ENCODE measurements at places on chromosomes 6 and 20.
A peak's percentile ranks its signal among the peaks of the same experiment; 100 is the strongest.

- DNase-seq: no peak
These were observed 747.1 kb upstream of the ADGRB3 start for GRCh38 chr6:67887747-67888545.

DNA sequence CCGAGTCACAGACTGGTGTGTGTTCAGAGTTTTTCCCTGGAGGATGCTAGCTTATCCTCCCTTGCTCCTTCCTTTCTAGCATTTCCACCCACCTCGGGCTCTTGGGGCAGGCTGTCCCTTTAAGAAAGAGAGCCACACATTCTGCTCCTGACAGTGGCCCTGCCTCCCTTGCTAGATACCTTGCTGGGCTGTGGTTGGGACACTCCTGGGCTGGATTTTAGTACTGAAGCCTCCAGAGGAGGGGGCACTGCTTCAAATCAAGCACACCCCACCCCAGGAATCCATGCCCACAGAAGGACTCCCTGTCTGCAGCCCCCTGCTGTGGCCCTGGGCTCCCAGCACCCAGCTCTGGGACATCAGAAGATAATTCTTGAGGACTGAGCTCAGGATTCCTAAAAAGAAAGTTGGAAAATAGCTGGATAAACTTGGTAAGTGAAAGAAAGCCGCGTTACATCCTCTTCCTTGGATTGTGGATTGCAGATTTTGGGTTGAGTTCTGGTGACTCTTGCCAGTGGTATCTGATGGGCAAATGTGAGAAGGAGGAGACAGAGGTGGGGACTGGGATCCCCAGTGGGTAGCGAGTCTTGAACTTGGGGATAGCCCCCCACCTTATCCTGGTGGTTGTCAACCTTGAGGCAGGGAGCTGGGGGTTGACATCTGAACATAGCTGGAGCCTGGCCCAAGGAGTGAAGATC, 29.0 kb downstream of the DAAM2 start:
- no peak for DNase-seq

DNA sequence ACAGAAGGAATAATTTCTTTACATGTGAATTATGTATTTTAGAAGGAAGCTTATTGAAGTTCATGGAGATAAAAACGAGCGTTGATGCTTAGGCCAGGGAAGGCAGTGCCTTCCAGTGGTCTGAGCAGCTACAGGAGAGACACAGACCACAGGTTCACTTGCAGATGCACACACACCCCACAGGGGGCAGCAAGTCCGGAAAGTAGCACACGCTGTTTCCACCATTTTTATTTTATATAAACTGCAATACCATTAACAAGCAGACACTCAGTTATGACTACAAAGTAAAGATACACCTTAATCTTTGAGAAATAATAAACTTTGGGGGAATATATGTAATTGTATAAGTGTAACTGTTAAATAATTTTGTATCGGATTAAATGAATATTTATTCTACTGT, 13.5 kb upstream of the DACT2 start:
- DNase-seq: no peak

DNA sequence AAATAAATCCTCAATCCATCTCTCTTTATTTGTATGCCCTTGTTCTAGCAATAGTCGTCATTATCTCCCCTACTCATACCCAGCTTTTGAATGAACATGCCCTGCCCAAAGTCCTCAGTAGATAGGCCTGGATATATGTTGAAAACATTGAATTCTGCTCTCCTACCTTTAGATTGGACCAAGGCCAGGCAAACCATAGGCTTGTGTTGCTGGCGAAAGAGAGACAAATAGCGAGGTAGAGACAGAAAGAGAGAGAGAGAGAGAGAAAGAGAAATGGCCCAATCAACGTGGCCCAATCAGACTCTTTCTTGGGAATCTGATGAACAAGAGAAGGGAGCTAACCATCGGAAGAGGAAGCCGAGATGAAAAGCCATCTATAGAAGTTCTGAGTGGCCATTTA, 45.2 kb downstream of the NEDD9 start:
- no peak for DNase-seq

- no peak for DNase-seq
These were observed 80.8 kb upstream of the PHACTR1 start for GRCh38 chr6:12635813-12636212.

- DNase-seq: peak; percentile 73
These were observed 88.0 kb downstream of the FAM217A start for GRCh38 chr6:3990692-3991491.

GRCh38 chr6:81838724-81839426, 86.4 kb upstream of the TENT5A start:
- no peak for DNase-seq

GRCh38 chr20:4041748-4042411, 26.5 kb upstream of the RNF24 start:
- DNase-seq: no peak

- DNase-seq: no peak
These were observed 325.4 kb upstream of the PRDM1 start for GRCh38 chr6:105760746-105761145.

- peak; percentile 42 for DNase-seq
These were observed 6.2 kb downstream of the PXT1 start for GRCh38 chr6:36436466-36436865.

DNA sequence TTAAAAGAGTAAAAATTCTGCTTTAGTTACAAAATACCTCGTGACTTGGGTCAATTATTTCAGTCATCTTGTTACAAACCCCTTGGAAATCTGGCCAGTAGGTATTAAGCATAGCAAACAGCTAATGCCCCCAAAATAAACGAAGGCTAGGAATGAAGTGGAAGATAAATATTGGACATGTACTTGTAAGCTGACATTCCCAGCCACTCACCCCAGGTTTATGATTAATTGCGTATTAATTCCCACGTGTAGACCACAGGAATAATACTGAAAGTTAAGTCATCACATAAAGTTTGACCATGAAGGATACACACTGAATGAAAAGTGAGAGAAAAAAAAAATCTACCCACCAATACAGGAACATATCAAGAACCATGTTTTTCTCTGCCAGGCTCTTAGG, 936.5 kb upstream of the ADGRB3 start:
- DNase-seq: no peak

DNA sequence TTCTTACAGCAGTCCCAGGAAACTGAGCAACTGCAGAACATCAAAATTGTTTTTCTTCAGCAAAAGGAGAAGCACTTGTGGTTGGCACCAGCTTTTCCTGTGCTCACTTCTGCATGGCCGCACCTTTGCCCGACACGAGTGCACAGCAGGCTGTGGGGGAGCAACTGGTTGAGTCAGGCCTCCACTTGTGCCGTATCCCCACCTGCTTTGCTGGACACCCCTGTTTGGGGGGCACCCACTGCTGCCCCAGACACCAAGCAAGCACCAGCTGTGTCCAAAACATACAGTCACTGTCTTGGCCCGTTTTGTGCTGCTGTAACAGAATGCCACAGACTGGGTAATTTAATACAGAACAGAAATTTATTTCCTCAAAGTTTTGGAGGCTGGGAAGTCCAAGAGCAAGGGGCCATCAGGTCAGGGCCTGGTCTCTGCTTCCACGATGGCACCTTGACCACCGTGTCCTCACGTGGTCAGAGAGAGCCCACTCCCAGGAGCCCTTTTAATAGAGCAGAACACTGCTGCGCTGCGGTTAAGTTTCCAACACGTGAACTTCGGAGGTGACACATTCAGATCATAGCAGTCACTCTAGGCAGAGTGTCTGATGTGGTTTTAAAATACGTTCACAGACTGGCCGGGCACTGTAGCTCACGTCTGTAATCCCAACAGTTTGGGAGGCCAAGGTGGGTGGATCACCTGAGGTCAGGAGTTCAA, 8.7 kb upstream of the GMEB2 start:
- DNase-seq: no peak

DNA sequence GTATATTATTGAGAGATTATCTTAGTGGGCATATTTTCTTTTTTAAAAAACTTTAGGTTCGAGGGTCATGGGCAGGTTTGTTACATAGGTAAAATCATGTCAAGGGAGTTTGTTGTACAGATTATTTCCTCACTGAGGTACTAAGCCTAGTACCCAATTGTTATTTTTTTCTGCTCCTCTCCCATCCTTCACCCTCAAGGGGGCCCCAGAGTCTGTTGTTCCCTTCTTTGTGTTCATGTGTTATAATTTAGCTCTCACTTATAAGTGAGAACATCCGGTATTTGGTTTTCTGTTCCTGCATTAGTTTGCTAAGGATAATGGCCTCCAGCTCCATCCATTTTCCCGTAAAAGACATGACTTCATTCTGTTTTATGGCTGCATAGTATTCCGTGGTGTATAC, 247.9 kb upstream of the RAB32 start:
- DNase-seq: no peak

DNA sequence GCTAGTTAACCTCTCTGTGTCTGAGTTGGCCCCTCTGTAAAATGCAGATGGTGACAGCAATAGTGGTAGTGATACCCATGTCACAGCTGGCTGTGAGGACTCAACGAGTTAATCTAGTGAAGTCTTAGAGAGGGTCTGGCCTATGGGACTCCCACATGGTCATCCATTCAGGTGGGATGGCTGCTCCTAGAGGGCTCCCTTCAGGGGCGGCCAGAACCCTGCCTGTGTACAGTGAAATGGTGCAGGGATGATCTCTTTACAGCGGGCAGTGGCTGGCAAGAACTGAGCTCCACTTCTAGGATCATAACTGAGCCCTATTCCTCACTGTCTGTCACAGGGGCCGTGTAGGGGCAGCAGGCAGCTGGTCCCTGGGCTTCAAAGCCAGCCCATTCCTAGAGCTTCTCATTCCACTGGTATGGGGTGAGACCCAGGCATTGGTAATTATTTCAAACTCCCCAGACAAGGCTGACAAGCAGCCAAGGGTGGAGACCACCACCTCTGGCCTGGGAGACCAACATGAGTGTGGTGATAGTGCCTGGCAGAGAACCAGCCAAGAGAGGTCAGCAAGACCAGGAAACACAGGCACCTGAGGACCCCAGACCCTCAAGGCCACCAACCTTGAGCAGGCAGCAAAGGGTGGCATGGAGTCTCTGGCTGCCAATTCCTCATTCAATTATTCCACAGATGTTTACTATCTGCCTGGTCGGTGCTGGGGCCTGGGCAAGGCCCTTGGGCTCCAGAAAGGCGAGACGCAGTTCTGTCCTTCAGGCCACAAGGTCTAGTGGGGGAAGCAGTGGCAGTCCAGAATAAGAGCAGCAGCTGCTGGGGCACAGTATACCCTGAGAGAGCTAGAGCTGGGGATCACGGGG, 103.4 kb downstream of the MRPL14 start:
- DNase-seq: no peak

DNA sequence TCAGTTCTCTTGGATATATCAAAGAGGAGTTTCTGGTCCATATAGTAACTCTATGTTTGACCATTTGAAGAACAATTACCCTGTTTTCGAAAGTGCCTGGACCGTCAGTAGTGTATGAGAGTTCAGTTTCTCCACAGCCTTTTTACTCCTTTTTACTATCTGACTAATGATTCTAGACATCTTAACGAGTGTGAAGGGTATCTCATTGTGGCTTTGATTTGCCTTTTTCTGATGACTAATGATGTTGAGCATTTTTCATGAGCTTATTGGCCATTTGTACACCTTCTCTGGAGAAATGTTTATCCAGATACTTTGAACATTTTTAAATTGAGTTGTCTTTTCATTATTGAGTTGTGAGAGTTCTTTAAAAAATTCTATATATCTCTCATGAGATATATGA, 114.9 kb upstream of the ATXN1 start:
- no peak for DNase-seq

GRCh38 chr20:34562641-34563040, 4.1 kb downstream of the MAP1LC3A start:
- peak; percentile 45 for DNase-seq

DNA sequence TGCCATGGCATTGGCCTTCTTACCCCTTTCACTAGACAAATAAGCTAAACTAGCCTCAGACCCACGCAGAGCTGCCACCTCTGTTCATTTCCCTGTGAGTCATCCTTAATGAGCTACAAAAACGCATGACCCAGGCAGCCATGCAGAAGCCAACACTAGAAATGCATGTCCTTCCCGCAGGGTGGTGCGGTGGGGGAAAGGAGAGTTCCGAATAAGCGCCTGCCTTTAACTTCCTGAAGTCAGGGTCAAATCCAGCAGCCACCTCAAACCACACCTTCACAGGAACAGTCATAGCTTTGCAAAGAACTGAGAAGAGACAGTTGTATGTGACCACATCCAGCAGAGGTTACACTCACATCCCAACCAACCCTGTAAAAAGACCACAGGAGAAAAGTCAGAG, 40.4 kb downstream of the IRF4 start:
- no peak for DNase-seq

GRCh38 chr6:13012296-13012695, 295.7 kb downstream of the PHACTR1 start:
- no peak for DNase-seq

DNA sequence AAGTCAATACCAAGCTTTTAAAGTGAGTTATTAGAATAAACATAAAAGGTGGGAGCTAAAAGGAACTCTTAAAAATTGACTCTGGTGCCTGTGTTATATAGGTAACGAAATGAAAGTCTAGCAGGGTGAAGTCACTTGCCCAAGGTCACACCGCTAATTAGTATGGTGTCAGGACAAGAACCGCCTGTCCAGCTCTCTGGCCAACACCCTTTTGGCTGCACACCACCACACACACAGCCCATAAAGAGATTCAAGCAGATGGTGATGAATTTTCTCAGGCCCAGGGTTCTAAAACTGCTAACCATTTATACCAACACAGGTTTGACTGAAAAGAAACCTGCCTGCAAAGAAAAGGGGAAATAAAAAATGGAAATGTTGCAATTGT, 20.2 kb downstream of the GFOD1 start:
- DNase-seq: no peak

DNA sequence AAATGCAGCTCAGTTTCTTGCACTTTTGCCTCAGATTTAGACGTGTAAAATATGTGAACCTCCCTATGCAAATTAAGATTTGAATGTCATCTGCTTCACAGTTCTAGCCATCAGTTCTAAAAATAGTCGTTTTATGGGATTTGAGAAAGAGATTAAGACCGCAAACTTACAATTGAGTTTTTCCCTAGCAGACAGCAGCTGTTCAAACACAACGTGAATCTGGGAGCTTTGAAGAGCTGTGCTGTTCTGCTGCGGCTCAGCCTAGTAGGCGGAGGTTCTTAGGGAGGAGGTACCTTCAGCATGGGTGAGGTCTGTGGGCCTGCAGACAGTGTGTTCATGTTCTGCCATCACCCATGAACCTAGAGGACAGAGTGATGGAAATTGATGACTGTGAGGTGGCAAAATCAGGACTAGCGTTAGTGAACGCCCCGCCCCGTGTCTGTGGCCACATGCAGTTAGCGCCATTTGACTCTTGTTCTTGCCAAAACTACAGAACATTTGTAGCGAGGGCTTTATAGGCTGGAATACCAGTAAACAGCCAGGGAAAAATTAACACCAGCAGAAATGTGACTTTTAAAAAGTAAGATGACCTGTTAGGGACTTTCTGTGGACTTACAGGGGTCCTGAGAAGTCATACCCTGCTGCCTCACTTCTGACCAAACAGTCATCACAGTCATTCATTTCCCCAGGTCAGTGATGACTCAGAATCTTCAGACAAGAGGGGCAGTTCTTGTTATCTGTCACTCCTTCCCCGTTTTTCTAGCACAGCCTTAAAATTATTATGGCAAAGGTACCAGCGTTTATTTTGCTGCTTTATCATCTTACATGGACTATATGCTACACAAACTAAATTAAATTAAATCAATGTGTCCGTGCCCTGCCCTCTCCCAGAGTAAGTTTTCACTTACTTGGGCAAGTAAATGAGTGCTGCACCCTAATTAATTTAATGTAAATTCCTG, 84.3 kb upstream of the TMEM181 start:
- DNase-seq: no peak

GRCh38 chr6:158321960-158322359, 9.7 kb downstream of the TULP4 start:
- DNase-seq: peak; percentile 3

GRCh38 chr20:16575390-16576140, 2.3 kb upstream of the KIF16B start:
- DNase-seq: peak; percentile 17
